Amniotic epithelial cell (primary cell): ENCODE measurements at places on chromosomes 1 and 21.

DNA sequence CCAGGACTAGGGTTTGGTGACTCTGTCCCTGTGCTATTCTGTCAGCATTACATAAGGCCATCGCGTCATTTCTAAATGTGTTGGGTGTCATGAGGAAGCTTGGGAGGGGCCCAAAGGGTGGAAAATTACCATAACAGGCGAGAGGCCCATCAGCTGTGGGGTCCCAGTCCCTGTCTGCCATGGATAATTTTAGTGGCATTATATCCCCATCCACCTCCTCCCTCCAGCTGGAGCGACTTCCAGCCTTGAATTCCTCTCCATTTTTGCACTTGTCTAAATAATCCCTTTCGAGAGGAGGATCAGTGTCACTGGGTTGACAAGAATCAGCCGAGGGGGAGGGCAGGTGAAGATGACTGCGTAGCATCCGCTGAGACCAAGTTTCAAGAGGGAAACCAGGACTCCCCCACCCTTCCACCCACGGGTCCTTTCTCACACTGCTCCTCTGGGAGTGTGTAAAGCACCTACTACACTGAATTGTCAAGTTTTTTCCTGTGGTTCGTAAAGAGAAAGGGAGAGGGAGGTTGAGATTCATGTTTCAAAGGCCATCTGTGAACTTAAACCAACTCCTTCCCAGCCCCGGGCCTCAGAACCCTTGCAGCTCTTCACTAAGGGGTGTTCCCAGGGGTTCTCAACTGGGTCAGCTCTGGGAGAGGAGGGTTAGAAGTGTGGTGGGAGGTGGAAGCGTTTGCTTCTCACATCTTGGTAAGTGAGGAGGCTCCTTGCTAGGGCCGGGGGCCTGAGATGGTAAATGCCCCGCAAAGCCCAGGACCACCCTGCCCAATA is 29.2 kb downstream of the VASH2 start:
- no peak for DNase-seq

DNA sequence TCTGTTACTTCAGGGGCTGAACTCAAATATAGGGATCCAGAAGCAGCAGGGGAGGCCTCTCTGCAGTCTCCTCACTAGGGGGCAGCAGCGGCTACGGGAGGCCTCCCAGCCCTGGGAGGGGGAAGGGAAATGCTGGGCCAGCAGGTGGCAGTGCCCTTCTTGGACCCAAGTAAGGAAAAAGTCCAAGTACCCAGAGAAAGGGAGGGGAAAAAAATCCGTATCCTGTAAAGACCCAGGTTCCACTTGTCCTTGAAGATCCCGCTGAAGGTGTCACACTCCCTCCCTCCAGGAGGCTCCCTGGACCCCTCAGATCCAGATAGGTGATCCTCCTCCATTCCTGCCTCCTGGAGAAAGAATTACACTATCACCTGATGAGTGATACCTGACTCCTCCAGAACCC is 14.1 kb upstream of the NUAK2 start:
- DNase-seq = peak; percentile 69

- no peak for DNase-seq
Observed at GRCh38 chr1:34744851-34745250, 10.0 kb upstream of the GJB5 start.

DNA sequence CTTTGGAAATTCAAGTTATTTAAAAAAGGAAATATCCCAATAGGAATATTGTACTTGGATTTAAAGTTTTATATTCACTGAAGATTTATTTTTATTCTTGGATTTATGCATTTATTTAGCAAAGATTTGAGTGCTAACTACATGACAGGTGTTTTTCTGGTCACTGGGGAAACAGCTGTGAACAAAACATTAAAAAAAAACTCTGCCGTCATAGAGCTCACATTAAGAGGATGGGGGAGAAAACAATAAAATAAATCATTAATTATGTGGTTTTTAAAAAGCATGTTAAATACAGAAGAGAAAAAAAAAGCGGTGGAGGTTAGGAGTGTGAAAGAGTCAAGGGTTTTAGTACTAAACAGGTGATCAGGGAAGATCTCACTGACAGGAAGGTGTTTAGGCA is 149.9 kb downstream of the GALNT2 start:
- no peak for DNase-seq

GRCh38 chr1:109634771-109635750 is 15.4 kb downstream of the AMPD2 start:
- DNase-seq = no peak

- DNase-seq = no peak
Observed at GRCh38 chr1:167821969-167822685, 91.8 kb downstream of the ADCY10 start.

DNA sequence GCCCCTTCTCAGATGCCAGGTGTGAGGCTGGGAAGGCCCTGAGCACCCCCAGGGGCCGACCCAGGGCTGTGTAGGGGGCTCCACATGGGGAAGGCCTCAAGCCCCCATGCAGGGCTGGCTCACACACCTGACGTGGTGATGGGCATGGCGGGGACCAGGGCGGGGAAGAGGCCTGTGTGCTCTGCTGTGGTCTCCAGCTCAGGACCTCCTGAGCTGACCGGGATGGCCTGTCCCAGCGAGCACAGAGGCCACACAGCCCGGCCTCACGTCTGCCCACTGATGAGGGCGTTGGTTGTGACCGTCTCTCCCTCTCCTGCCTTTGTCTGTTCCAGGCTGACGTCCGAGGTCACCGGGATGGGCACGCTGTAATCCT is 40.2 kb upstream of the COL6A1 start:
- DNase-seq = no peak

GRCh38 chr1:37685722-37686121 is 6.6 kb upstream of the CDCA8 start:
- no peak for DNase-seq

GRCh38 chr1:39632682-39633417 is 6.6 kb downstream of the HEYL start:
- DNase-seq = peak; percentile 74

DNA sequence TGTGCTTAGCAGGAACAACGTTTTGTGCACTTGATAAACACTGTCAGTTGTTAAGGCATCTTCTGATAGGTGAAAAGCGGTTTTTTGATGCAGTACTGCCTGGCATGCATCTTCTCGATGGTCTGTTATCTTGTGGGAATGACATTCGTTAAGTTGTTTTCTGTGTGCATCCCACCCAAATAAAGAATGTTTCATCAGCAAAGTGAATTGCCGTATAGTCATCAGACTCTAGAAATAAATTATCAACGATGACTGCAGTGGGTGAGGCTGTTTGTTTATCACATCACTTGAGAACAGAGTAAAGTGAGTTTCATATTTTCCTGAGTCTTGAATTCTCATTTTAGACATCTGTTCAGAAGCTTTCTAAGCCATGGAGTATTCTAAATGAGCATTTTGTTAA is 34.1 kb downstream of the NFIA start:
- peak; percentile 78 for DNase-seq

DNA sequence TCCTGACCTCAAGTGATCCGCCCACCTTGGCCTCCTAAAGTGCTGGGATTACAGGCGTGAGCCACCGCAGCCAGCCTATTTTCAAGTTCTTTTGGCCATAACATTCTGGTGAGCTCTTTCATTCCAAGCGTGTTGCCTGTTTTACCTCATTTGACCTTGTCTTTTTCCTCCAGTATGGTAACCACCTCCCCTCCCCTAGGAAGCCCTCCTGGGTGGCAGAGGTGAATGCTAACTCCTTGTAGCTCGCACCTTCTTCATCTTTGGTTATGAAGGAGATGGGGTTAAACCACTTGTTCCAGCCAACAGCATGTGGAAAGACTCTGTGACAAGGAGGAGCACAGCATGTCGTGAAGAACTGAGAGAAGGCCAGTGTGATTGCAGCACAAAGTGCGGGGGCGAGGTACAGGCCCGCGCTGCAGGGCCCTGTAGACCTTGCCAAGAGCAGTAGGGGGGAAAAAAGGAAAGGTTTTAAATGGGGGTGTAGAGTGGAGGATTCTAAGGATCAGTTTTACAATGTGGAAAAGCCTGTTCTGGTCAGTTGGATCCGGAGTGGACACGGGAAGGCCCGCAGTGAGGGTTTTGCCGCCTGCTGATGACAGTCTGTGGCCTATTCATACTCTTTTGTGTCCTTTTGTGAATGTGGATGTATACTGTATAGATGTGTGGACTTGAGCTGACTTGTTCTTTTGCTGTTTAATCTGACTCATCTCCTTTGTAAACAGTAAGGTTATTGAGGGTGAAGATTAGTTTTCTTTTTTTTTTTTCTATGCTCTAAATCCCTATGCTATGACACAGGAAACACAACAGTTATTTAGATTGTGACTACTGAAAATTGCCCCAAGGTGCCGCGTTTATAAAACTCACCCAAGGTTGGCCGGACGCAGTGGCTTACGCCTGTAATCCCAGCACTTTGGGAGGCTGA is 7.5 kb upstream of the ZNF436 start:
- peak; percentile 88 for DNase-seq

- DNase-seq = no peak
Observed at GRCh38 chr21:43208561-43209332, 39.9 kb downstream of the CRYAA start.

DNA sequence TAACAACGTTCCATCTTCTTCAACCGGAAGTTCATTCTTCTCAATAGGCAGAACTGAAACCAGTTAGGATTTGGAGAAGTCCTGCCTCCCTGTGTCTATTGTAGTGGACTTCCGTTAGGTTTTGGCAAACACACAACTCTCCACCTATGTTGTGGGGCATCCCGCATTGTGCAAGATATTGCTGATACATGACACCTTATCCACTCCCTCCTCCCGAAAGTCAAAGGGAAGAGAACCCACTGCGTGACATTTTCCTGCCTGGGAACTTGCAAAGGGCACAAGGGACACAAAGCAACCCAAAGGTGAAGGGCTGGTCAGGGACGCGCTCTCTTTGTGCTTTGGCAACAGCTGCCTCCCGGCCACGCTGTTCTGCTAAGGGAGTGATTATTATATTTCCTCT is 164.8 kb downstream of the TPR start:
- DNase-seq = no peak
